ENCODE measurements at places on chromosomes 5 and 9. TPM values are rescaled to one million over a fixed set of nuclear protein-coding genes. Genes with fewer than 3 reads are reported as not detected.

The SMIM3 gene
- total RNA-seq, result 12.8 TPM

The PCDHA1 gene
- not detected for total RNA-seq

The GFPT2 gene
- total RNA-seq, result 1.1 TPM

The ACTBL2 gene
- not detected for total RNA-seq

- no peak for DNase-seq
Measured at GRCh38 chr9:123318202-123318601, 37.8 kb upstream of the CRB2 start.

GRCh38 chr5:156128026-156128425, 198.9 kb upstream of the SGCD start:
- no peak for DNase-seq

- no peak for DNase-seq
Measured at GRCh38 chr5:94700592-94700991, 82.1 kb downstream of the SLF1 start.

- DNase-seq, result no peak
Measured at GRCh38 chr5:174655351-174655750, 69.0 kb upstream of the MSX2 start.
